ENCODE measurements at places on chromosomes 4 and X. TPM values are rescaled to one million over a fixed set of nuclear protein-coding genes. Genes with fewer than 3 reads are reported as not detected.

GRCh38 chr4:141540643-141541042 is 95.7 kb upstream of the IL15 start:
- ATAC-seq = no peak

- ATAC-seq = no peak
Observed at GRCh38 chrX:40734971-40735324, 394 bp downstream of the MED14 start.

NLGN3 gene
- 0.08 TPM for total RNA-seq

TMEM164 gene
- 22.4 TPM for total RNA-seq

DNA sequence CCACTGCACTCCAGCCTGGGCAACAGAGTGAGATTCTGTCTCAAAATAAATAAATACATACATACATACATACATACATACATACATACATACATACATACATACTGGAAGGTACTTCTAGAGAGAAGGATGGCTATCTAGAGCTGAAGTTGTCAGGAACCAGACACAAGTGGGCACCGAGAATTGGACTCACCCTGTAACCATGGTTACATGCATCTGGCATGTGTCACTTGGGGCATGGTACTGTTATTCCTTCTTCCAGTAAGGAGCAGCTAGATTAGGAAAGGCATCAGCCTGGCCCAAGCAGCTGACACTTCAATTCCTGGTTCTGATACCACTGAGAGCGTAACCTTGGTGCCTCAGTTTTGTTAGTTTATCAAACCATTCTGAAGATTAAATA is 127.1 kb downstream of the SH3KBP1 start:
- no peak for ATAC-seq

SPACA5 gene
- total RNA-seq = not detected

GRCh38 chr4:176291748-176292147 is 22.7 kb upstream of the ASB5 start:
- ATAC-seq = no peak

GRCh38 chr4:86611757-86612156 is 17.6 kb downstream of the PTPN13 start:
- ATAC-seq = no peak

NLRP2B gene
- not detected for total RNA-seq

AFP gene
- not detected for total RNA-seq

DNA sequence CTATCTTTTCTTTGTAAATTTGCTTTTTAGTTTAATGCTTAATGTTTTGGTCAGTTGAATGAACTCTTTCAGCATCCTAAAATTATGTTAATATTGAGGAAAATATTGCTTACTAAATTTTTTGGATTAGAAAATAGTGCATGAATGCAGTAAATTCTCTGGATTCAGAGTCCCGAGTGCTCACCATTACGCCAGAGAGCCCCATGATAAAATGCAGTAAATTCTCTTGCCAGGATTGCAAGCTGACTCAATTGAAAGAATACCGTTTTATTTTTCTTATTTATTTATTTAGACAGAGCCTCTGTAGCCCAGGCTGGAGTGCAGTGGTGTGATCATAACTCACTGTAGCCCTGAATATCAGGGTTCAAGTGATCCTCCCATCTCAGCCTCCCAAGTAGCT is 60.9 kb upstream of the ENPEP start:
- no peak for ATAC-seq

GRCh38 chr4:118215826-118216225 is 137.0 kb downstream of the PRSS12 start:
- no peak for ATAC-seq

GRCh38 chr4:53592686-53593501 is 1.6 kb upstream of the LNX1 start:
- ATAC-seq = peak; percentile 87

- ATAC-seq = no peak
Observed at GRCh38 chr4:172740434-172740833, 428.2 kb upstream of the GALNT7 start.

UGT2B17 gene
- total RNA-seq = 0.20 TPM

HERC6 gene
- 19.5 TPM for total RNA-seq

GRCh38 chrX:39169976-39170375 is 368.7 kb downstream of the MID1IP1 start:
- no peak for ATAC-seq

G3BP2 gene
- total RNA-seq = 47.2 TPM

- no peak for ATAC-seq
Observed at GRCh38 chr4:2059726-2060602, 837 bp downstream of the NAT8L start.

DNA sequence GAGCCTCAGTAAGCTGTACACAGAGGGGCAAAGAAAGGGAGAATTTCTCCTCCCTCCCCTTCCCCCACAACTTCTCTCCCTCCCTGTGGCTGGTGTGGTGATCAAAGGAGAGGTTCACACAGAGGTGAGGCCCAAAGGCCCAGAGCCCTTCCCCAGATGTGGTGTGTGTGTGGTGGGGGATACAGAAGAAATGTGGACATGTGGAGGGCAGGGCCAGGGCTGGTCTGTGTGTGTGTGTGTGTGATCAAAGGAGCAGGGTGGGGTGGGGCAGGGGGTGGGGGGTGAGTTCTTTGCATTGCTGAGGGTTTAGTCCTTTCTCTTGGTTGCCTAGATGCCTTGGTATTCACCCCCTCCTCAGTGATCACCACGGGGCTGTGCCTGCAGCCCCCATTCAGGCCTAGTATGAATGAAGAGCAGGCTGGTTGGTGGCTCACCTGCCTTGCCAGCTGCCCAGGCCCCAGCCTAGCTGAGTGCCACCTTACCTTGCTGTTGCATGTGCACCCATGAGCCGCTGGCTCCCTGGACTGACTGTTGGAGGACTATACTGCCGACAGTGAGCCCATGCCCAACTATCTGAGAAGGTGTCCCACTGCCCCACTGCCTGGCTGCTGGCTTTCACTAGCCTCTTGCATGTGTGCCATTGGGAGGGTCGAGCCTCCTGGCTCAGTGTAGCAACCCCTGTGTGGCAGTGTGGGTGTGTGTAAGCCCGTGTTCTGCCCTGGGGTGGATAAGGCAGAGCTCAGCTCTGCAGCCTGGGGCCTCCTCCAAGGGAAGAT is 101.9 kb downstream of the EFNB1 start:
- peak; percentile 5 for ATAC-seq

- ATAC-seq = peak; percentile 50
Observed at GRCh38 chrX:115898382-115899001, 272.1 kb upstream of the AGTR2 start.

DNA sequence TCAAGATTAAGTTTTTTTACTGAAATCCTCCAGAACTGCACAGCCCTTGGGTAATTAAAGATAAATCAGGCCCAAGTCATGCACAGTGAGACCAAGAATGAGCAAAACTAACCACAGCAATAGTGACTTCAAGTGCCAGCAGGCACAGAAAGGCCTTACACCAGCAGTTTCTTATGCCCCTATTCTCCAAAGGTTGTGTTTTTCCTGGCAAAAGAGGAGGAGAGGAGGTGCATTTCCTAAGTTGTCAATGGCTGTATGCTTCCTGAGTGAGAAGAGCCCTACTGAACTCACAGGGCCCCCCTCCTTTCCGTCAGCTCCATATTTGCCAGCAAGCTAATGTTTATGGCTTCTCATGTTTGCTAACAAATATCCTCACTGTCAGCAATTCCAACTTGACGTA is 418.7 kb upstream of the INTU start:
- no peak for ATAC-seq

AMELX gene
- total RNA-seq = not detected

DNA sequence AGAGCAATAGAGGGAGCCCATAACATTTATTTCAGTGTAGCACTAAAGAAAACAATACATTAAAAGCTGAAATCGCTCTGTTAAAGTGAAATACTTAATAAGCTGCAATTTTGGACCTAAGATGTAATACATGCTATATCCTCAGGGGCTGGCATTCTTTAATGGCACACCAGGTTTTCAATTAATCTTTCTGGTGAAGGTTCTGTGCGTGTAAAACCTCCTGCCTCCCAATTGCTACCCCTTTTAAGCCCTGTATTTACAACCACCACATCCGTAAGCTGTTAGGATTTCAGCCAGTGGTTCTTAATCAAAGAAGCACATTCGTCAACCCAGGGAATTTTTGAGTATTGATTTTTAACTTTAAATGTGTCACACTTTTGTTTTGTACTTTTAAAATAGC is 7.6 kb upstream of the COMMD8 start:
- ATAC-seq = no peak

- ATAC-seq = no peak
Observed at GRCh38 chr4:30543057-30543456, 177.1 kb upstream of the PCDH7 start.

DNA sequence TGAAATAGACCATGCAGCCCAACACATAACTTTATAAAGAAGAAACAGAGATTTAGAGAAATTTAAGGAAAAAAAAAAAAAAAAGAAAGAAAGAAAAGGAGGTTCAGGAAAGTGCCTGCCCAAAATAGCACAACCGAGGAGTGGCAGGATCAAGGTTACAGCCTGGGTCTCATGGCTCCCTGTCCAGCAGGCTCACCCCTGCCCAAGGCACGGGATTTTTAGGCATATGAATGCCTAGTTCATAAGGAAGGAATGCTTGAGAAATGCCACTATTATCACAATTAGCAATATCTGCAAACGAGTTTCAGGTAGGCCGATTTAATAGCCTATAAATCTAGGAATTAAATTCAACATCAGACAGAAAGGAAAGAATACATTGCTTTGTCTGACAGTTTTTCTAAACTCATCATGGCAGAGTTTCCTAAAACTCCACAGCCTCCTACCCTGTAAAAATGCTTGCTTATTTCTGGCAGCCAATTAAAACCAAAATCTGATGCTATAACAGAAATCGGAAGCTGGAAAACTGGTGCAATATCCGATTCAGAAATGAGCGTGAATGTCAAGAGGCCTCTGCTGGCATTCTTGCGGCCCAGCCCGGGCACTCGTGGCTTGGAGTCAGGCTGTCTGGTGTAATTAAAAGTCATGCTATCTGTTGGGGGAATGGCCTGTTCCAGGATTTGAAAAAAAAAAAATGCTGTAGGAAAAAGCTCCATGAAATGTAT is 63.5 kb downstream of the GEMIN8 start:
- ATAC-seq = no peak

GPRASP1 gene
- total RNA-seq = 1.2 TPM

USP51 gene
- 0.40 TPM for total RNA-seq

GRCh38 chr4:15718959-15719358 is 16.1 kb downstream of the BST1 start:
- ATAC-seq = no peak

- no peak for ATAC-seq
Observed at GRCh38 chr4:41709844-41710481, 38.6 kb downstream of the PHOX2B start.

DNA sequence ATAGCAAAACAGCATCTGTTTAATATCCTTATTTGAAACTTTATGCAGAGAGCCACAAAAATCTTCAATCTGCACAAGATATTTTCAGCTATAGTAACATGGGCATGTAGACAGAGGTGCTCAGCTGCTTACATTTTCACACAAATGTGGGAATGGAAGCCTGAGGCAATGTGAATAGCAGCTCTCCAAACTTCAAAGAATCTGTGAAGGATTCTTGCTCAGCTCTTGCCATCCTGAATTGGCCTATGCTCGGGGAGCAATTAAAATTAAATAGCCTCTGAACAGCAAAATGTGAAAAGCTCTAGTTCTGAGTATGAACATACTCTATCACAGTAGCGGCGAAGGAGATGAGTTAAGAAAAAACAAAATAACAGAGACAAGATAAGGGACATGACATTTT is 1523.8 kb downstream of the PCDH7 start:
- ATAC-seq = no peak

HTN3 gene
- total RNA-seq = not detected

DCHS2 gene
- 0.48 TPM for total RNA-seq

REPS2 gene
- total RNA-seq = 0.88 TPM

NAP1L5 gene
- 1.0 TPM for total RNA-seq

DNA sequence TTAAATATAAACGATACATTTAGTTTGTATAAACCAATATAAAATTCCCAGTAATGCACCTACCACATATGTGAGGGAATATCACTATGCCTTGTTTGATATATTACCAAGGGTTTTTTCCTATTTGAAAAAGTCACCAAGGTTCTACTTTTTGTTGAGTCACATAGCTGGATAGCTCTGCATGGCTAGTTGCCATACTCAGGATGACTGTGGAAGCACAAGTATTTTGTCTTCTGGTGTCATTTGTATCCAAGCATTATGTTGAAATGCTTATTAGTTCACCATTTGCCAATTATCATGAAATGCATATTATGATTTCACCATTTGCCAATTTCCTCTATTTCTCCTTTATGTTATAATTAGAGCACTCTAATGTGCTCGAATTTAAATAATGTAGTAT is 162.7 kb upstream of the TTC29 start:
- ATAC-seq = no peak

DNA sequence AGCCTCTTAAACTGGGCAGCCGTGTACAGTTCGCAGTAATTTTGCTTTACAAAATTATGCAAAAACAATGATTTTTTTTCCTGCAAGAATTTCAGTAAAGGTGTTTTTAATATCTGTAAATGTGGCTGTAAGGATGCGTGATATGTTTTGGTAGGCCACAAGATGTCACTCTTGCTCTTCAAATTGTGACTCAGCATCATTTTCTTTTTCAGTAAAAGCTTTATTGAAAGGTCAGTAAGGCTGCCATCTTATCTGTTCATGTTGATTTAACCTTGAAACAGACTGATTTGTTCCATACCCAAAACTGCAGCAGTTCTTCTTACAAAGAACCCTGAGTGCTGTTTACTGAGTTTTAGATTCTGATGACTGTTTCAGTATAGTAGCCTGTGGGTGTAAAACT is 39.9 kb downstream of the TXLNG start:
- peak; percentile 64 for ATAC-seq

GYPA gene
- total RNA-seq = not detected

Measured in esophagus mucosa (tissue), 1 donor.